Transverse colon (tissue), 4 donors: ENCODE measurements at places on chromosomes 3 and 15.

DNA sequence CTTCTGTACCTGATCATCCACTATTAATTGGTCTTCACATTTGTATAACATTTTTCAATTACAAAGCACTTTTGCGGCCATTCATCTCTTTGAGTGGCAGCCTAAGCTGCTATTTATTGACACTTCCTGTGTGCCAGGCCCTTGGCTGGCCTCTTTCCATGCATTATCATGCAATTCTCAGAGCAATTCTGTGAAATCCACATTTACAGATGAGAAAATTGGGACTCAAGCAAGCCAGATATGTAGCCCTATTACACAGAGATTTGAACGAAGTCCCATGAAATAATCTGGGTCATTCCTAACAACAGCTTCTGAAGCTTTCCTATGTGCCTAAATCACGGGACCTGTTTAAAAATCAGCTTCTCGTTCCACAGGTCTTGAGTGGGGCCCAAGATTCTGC is 17.4 kb downstream of the SLC6A1 start:
- DNase-seq: no peak

- no peak for DNase-seq
Measured at GRCh38 chr3:65018801-65019200, 331.0 kb upstream of the ADAMTS9 start.

DNA sequence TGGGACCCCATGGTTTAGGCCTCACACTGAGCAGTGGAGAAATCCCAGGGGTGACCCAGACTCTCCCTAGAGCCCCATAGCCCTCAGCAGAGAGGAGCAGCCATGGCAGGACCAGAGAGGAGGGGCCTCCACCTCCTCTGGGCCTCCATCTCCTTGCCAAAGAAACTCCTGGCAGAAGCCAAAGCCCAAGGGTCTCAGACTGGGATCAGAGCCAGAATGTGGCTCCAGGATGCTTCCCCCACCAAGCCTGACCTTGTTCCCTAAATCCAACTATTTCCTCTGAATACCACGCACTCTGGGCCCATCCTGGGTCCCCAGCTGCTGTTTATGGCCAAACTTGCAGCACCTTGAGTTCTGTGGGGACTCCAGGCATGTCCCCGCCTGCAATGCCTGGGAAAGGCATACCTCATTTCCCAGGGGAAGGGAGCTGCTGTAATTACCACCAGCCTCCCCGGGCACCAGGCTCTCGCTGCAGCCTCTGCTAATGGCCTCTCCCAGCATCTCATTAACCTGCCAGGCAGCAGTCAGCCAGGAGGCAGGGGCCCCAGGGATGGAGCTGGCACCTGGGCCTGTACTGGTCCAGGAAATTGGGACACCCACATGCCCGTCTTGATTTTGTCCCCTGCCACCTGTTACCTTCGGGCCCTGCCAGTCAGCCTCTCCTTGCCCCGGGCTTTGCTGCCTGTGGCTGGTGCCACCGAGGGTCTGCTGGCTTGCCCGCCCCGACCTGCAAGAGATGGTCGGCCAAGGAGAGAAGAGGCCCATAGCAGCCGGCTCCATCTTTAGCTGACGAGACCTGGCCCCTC is 4.6 kb downstream of the CCDC9B start:
- no peak for DNase-seq

GRCh38 chr3:160556141-160556540 is 9.2 kb downstream of the KPNA4 start:
- DNase-seq: no peak

GRCh38 chr3:192010490-192010889 is 549.5 kb downstream of the PYDC2 start:
- DNase-seq: no peak

- no peak for DNase-seq
Measured at GRCh38 chr3:115254492-115255196, 107.6 kb upstream of the ZBTB20 start.

- DNase-seq: no peak
Measured at GRCh38 chr15:26001201-26001600, 138.1 kb upstream of the ATP10A start.

DNA sequence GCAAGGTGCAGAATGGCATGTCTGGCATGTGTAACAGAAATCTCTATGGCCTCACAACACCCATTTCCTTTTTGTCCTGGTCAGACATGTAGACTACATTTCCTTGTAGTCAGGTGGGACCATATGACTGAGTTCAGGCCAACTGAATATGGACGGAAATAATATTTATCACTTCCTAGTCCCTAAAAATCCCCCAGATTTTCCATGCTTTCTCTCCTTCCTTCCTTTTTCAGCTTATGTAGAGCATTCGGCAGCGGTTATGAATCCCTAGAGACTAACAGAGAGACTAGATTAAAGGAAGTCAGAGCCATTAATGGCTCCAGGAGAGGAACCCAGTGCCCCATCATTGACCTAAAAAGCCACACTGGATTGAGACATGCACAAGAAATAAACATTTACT is 35.8 kb downstream of the SLC9A9 start:
- DNase-seq: no peak
